ENCODE measurements at places on chromosomes 13 and 19. TPM values are rescaled to one million over a fixed set of nuclear protein-coding genes. Genes with fewer than 3 reads are reported as not detected.
A peak's percentile ranks its signal among the peaks of the same experiment; 100 is the strongest.

The SLC17A7 gene
- total RNA-seq, result 0.82 TPM

The MATK gene
- total RNA-seq, result not detected

The POGLUT2 gene
- 6.8 TPM for total RNA-seq

The SOX1 gene
- not detected for total RNA-seq

The POLR1G gene
- total RNA-seq, result 4.2 TPM

The LENG8 gene
- total RNA-seq, result 132 TPM

The MYBPC2 gene
- total RNA-seq, result not detected

The C19orf67 gene
- total RNA-seq, result not detected

DNA sequence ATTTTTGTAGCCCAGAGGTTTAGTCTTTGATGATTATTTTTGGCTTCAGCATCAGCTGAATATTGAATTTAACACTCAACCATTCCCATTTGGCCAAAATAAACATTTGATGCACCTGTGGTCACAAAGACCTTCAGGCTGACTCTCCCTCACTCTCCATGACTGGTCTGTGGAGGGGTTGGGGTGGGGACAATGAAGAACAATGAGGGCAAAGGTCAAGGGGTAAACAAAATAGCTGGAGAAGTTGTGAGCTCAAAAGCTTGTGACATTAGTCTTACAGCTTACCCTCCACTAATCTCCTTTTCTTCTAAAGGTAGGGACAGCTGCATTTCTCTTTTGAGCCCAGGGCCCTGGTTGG is 86.9 kb downstream of the SLC15A1 start:
- H3K4me3 ChIP-seq, result no peak overlapping the region
- no peaks in the 10 kb centered on the region for H3K36me3 ChIP-seq
- H3K27me3 ChIP-seq, result no peaks in the 10 kb centered on the region

GRCh38 chr19:9323557-9323918 is 441 bp upstream of the ZNF559 start:
- H3K4me1 ChIP-seq, result no peaks in the 10 kb centered on the region
- no peaks in the 10 kb centered on the region for H3K27me3 ChIP-seq
- peak overlapping the region; percentile 94 for H3K27ac ChIP-seq
- DNase-seq, result peak; percentile 85
- H3K36me3 ChIP-seq, result peaks cover 16% of the 10 kb centered on the region
- peak overlapping the region; percentile 81 for H3K4me3 ChIP-seq

GRCh38 chr13:87941226-87941625 is 270.1 kb downstream of the SLITRK5 start:
- no peak overlapping the region for H3K27ac ChIP-seq
- no peak for DNase-seq
- H3K27me3 ChIP-seq, result no peaks in the 10 kb centered on the region
- no peaks in the 10 kb centered on the region for H3K4me1 ChIP-seq

GRCh38 chr19:45213031-45213430 is 32.2 kb downstream of the EXOC3L2 start:
- H3K27ac ChIP-seq, result no peak overlapping the region
- no peak for DNase-seq
- peaks cover 32% of the 10 kb centered on the region for H3K27me3 ChIP-seq
- no peaks in the 10 kb centered on the region for H3K36me3 ChIP-seq
- no peak overlapping the region for H3K4me3 ChIP-seq

- H3K36me3 ChIP-seq, result no peaks in the 10 kb centered on the region
- H3K4me1 ChIP-seq, result no peaks in the 10 kb centered on the region
These were observed 137.6 kb downstream of the AKAP11 start for GRCh38 chr13:42409551-42409950.

- no peak overlapping the region for H3K4me3 ChIP-seq
- peak; percentile 89 for DNase-seq
- no peaks in the 10 kb centered on the region for H3K27me3 ChIP-seq
These were observed 73.4 kb downstream of the RYR1 start for GRCh38 chr19:38506723-38507550.

DNA sequence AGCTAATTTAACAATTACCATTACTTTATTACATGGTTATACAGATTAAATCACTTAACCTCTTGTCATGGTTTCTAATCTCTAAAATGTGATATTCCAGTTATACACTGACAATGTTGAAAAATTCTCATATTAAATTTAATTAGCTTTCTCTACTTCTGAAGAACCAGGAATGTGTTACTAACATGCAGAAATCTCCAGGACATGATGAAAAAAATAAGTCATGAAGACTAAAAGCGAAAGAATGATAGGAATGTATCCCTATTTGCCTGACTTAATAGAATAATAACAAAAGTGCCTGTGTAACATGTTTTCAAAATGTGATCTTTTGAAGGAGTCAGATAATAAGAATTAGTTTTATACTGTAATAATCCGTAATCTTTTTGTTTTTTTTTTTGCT is 2823.7 kb upstream of the PCDH20 start:
- no peaks in the 10 kb centered on the region for H3K27me3 ChIP-seq
- H3K4me1 ChIP-seq, result no peaks in the 10 kb centered on the region
- no peaks in the 10 kb centered on the region for H3K36me3 ChIP-seq
- no peak for DNase-seq
- H3K4me3 ChIP-seq, result no peak overlapping the region

GRCh38 chr19:33055718-33056117 is 9.0 kb downstream of the RHPN2 start:
- DNase-seq, result no peak
- H3K4me3 ChIP-seq, result no peak overlapping the region
- no peaks in the 10 kb centered on the region for H3K27me3 ChIP-seq
- H3K27ac ChIP-seq, result no peak overlapping the region
- H3K36me3 ChIP-seq, result no peaks in the 10 kb centered on the region

- DNase-seq, result no peak
- H3K27ac ChIP-seq, result no peak overlapping the region
- no peaks in the 10 kb centered on the region for H3K4me1 ChIP-seq
- no peak overlapping the region for H3K4me3 ChIP-seq
- H3K27me3 ChIP-seq, result no peaks in the 10 kb centered on the region
These were observed 14.6 kb downstream of the SUGP1 start for GRCh38 chr19:19305696-19306095.

GRCh38 chr19:7833225-7834099 is 3.4 kb downstream of the EVI5L start:
- H3K36me3 ChIP-seq, result no peaks in the 10 kb centered on the region
- no peak overlapping the region for H3K27ac ChIP-seq
- no peaks in the 10 kb centered on the region for H3K27me3 ChIP-seq
- no peak overlapping the region for H3K4me3 ChIP-seq

DNA sequence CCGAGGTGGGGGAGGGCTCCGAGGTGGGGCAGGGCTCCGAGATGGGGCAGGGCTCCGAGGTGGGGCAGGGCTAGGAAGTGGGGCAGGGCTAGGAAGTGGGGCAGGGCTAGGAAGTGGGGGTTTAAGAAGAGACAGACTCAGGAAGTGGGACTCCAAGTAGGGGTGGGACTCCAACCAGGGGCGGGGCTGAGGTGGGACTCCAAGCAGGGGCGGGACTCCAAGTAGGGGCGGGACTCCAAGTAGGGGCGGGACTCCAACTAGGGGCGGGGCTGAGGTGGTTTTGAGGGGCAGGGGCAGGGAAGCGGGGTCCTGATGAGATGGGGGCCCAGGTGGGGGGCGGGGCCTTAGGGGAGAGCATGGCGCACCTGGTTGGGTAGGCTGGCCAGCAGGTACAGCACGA is 13.6 kb downstream of the CFD start:
- H3K4me1 ChIP-seq, result peaks cover 42% of the 10 kb centered on the region
- DNase-seq, result no peak
- no peak overlapping the region for H3K27ac ChIP-seq
- no peaks in the 10 kb centered on the region for H3K27me3 ChIP-seq
- H3K36me3 ChIP-seq, result peaks cover 17% of the 10 kb centered on the region

GRCh38 chr19:2164020-2164998 is 576 bp downstream of the DOT1L start:
- H3K27me3 ChIP-seq, result no peaks in the 10 kb centered on the region
- peak overlapping the region; percentile 98 for H3K27ac ChIP-seq
- H3K4me3 ChIP-seq, result peak overlapping the region; percentile 83
- DNase-seq, result peak; percentile 79

- H3K4me3 ChIP-seq, result no peak overlapping the region
- no peaks in the 10 kb centered on the region for H3K27me3 ChIP-seq
- DNase-seq, result no peak
- H3K4me1 ChIP-seq, result peaks cover 36% of the 10 kb centered on the region
These were observed 122.1 kb upstream of the SPATA13 start for GRCh38 chr13:24038405-24038804.

GRCh38 chr13:47413112-47413511 is 516.3 kb upstream of the HTR2A start:
- H3K4me1 ChIP-seq, result no peaks in the 10 kb centered on the region
- no peaks in the 10 kb centered on the region for H3K27me3 ChIP-seq
- H3K36me3 ChIP-seq, result no peaks in the 10 kb centered on the region
- no peak overlapping the region for H3K27ac ChIP-seq

GRCh38 chr19:3065675-3066357 is 3.5 kb upstream of the TLE5 start:
- no peak overlapping the region for H3K4me3 ChIP-seq
- no peak overlapping the region for H3K27ac ChIP-seq
- H3K27me3 ChIP-seq, result no peaks in the 10 kb centered on the region

- H3K27ac ChIP-seq, result no peak overlapping the region
- H3K4me3 ChIP-seq, result no peak overlapping the region
- no peak for DNase-seq
- no peaks in the 10 kb centered on the region for H3K4me1 ChIP-seq
- H3K36me3 ChIP-seq, result no peaks in the 10 kb centered on the region
These were observed 284.7 kb downstream of the SLC7A1 start for GRCh38 chr13:29310806-29311205.

GRCh38 chr13:43303033-43303729 is 279.8 kb downstream of the DNAJC15 start:
- peak overlapping the region; percentile 73 for H3K27ac ChIP-seq
- H3K27me3 ChIP-seq, result no peaks in the 10 kb centered on the region
- peak; percentile 80 for DNase-seq
- H3K4me3 ChIP-seq, result no peak overlapping the region

DNA sequence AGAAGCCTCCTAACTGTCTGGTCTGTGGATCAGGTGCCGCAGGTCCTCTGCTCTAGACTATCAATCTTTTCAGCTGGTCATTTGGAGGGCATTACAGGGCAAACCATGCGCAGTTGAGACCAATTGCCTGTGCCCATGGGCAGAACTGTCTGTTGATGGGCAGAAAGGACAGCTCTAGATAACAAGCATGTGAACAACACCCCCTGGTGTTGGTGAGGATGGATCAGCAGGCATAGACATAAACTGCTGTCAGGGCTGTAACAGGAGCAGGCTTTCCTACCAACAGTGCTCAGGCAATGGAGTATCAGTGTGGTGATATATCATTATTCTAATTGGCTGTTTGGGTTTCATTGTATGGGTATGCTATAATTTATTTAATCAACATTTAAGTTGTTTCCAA is 104.7 kb upstream of the KL start:
- no peak overlapping the region for H3K4me3 ChIP-seq
- no peak for DNase-seq
- H3K4me1 ChIP-seq, result peaks cover 5% of the 10 kb centered on the region
- no peaks in the 10 kb centered on the region for H3K36me3 ChIP-seq

GRCh38 chr13:58306062-58306461 is 674.5 kb downstream of the PCDH17 start:
- H3K27ac ChIP-seq, result no peak overlapping the region
- DNase-seq, result no peak
- no peak overlapping the region for H3K4me3 ChIP-seq
- H3K27me3 ChIP-seq, result no peaks in the 10 kb centered on the region
- no peaks in the 10 kb centered on the region for H3K36me3 ChIP-seq

GRCh38 chr13:36151591-36151990 is 20.4 kb upstream of the DCLK1 start:
- H3K4me3 ChIP-seq, result no peak overlapping the region
- H3K27me3 ChIP-seq, result no peaks in the 10 kb centered on the region
- peaks cover 8% of the 10 kb centered on the region for H3K4me1 ChIP-seq
- H3K36me3 ChIP-seq, result no peaks in the 10 kb centered on the region
- DNase-seq, result no peak

- H3K4me3 ChIP-seq, result no peak overlapping the region
- no peaks in the 10 kb centered on the region for H3K27me3 ChIP-seq
- H3K4me1 ChIP-seq, result no peaks in the 10 kb centered on the region
- no peak for DNase-seq
- H3K27ac ChIP-seq, result no peak overlapping the region
These were observed 365.5 kb downstream of the UQCRFS1 start for GRCh38 chr19:28847468-28847867.

DNA sequence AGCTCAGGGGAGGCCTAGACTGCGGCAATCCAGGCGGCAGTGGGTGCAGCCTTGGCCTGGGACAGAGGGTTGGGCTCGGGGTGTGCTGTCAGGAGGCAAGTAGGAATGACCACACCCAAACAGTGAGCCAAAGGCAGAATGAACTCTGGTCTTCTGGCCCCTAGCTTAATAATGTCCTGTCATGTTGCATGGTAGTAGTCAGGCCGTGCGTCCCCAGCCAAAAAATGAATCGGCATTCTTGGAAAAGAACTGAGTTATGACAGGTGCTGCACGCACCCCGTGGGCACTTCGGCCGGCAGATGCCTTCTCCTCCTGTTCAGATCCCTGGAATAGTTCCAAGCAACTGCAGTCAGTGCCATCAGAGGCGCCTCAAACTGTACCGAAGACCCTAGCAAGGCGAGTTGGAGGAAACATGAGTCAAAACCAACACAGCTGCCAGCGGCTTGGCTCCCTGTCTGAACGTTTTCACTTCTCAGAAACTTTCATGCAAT is 55.9 kb downstream of the ATP7B start:
- no peaks in the 10 kb centered on the region for H3K4me1 ChIP-seq
- no peaks in the 10 kb centered on the region for H3K27me3 ChIP-seq
- no peak for DNase-seq
- H3K27ac ChIP-seq, result no peak overlapping the region
- H3K36me3 ChIP-seq, result peaks cover 8% of the 10 kb centered on the region

GRCh38 chr19:39299404-39299803 is 3.2 kb downstream of the IFNL1 start:
- no peak overlapping the region for H3K4me3 ChIP-seq
- no peaks in the 10 kb centered on the region for H3K4me1 ChIP-seq
- no peak for DNase-seq
- H3K36me3 ChIP-seq, result no peaks in the 10 kb centered on the region

DNA sequence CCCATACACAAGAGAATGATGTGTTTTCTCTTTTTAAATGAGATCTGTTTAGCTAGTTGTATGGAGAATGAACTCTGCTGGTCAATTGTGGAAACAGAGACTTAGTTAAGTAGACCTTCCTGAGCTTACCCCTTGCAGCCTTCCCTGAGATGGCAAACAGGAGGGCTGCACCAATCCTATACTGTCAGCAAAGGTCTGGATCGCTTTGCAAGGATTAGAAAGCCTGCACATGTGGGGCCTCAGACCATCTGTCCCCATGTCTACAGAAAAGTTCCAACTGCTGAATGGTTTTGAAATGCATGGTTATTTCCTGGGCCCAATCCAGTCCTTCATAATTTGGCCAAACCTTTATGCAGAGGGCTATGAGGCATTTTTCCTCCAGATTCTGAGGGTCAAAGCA is 183.9 kb upstream of the SLC10A2 start:
- H3K4me1 ChIP-seq, result no peaks in the 10 kb centered on the region
- H3K27me3 ChIP-seq, result no peaks in the 10 kb centered on the region
- H3K27ac ChIP-seq, result no peak overlapping the region
- no peaks in the 10 kb centered on the region for H3K36me3 ChIP-seq
- H3K4me3 ChIP-seq, result no peak overlapping the region
- no peak for DNase-seq

- DNase-seq, result peak; percentile 95
- H3K4me1 ChIP-seq, result peaks cover 17% of the 10 kb centered on the region
- H3K4me3 ChIP-seq, result peak within 1 kb of the TSS; percentile 94
- H3K27ac ChIP-seq, result peak within 1 kb of the TSS; percentile 92
- no peaks in the 10 kb centered on the region for H3K27me3 ChIP-seq
These were observed at the start of gene ZDHHC20 for GRCh38 chr13:21458813-21459701. Gene ZDHHC20, minus strand, starts transcription at chr13:21459303. Its CDS starts 132 bp downstream, at chr13:21459171.

- H3K4me1 ChIP-seq, result no peaks in the 10 kb centered on the region
- no peaks in the 10 kb centered on the region for H3K27me3 ChIP-seq
- no peak overlapping the region for H3K27ac ChIP-seq
- H3K4me3 ChIP-seq, result no peak overlapping the region
- H3K36me3 ChIP-seq, result no peaks in the 10 kb centered on the region
- no peak for DNase-seq
These were observed 370.0 kb downstream of the FGF9 start for GRCh38 chr13:22040810-22041364.
